ENCODE measurements at places on chromosomes 3 and 15.
A peak's percentile ranks its signal among the peaks of the same experiment; 100 is the strongest.

DNA sequence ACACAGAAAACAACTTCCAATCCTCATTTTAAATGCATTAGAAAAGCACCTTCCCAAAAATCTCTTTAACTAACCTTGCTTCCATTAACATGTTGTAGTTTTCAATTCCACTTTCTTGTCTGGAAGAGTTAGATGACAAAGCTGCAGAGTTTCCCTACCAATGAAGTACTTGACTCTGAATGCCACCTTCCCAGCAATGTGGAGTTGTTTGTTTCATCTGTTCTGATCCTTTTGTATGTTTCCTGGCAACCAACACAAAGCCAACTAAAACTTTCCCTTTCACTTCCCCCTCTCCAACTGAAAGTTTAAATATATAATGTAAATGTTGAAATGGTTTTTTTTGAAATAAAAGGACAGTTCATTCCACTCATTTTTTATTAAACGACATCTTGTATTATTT lies at the start of gene WDR49:
WDR49 (minus strand) TSS at position 183 of the 400 bp plus-strand sequence. CDS start 517 bp downstream, outside the sequence.
- no peak for ATAC-seq

GRCh38 chr15:68022061-68022460 lies 32.1 kb upstream of the PIAS1 start:
- ATAC-seq: no peak

DNA sequence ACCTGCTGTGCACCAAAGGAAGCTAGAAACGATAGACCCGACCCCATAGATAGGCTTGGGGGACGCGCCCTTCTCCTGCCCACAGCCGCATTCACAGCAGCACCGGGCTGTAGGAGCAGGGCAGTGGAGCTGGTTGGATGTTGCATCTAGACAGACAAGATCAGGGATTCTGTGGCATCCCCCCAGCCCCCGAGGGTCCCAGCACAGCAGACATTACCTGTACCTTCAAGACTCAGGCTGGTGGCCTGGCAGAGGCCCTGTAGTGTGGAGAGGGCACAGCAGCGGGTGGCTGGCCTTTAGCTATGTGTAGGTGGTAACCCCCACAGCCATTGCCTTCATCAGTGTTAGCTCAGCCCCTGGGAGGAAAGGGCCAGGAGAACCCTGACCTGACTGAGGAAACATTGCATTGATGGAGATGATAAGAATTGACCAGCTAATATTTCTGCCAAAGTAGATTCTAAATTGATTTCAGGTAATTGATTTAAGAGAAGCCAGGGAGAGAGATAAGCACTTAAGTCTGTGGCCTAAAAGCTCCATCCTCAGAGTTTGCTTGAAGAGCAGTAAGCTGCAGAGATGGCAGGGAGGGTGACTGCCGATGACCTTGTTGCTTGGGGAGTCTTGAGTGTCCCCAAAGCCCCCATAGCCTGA lies 269.4 kb downstream of the TLE3 start:
- no peak for ATAC-seq

GRCh38 chr3:124295362-124295761 lies 303.4 kb upstream of the ROPN1 start:
- ATAC-seq: no peak

DNA sequence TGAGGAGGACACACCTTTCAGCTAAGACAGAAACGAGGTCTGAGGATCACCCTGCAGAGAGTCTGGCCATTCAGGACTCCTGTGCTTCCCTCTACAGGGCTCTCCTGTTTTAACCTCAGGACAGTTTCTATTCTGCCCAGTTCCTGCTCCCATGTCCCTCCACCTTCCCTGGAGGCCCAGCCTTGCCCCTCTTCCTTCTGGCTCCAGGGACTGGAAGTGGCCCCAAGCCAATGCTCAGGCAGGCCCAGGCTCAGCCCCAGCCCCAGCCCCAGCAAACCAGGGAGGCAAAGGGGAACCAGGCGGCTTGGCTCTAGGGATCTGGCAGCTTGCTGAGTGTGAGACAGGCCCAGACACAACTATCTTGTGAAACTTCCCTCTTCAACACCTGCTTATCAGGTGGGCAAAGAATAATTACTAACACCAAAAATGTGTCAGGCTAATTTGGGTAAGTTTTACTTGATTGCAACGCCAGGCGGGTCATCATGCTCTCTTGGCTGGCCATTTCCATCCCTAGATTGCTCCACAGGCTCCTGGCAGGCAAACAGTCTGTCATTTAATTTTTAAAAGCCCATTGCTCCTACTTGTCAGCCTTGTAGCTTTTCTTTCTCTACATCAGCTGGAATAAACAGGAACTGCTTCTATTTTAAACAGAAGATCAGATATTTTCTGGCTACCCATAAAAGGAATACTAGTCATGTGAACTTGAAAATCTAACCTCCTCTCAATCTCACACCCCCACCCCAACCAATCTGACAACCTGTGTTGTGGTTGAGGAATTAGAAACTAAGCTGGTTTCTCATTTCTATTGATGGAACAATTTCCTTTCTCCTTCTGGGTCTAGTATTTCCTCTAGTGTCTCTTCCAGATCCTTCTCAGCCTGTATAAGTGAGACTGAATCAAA lies 33.5 kb downstream of the UPK1B start:
- no peak for ATAC-seq

- no peak for ATAC-seq
Observed at GRCh38 chr3:119774444-119774843, 7.5 kb upstream of the NR1I2 start.

DNA sequence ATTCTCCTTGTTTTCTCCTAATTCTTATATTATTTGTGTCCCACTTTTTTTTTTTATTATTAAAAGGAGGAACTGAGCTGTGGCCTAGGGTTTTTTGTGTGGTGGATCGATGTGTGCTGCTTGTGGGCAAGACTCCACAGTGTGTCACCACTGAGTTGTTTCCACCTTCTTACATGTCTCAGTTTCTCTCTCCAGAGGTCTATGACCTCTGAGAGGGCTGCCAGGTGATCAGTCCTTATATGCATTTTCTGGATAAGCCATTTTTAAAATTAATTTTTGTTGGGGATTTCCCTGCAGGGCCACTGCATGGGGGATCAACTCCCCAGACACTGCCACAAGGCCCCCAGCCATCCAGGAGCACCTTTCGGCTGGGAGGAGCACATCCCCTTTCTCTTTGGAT lies 27.8 kb downstream of the IQCF6 start:
- ATAC-seq: no peak

GRCh38 chr15:60299452-60300047 lies 98.2 kb downstream of the ANXA2 start:
- no peak for ATAC-seq

- ATAC-seq: no peak
Observed at GRCh38 chr3:24522146-24522579, 27.5 kb upstream of the THRB start.

- no peak for ATAC-seq
Observed at GRCh38 chr3:193510154-193510553, 44.5 kb downstream of the ATP13A4 start.

GRCh38 chr3:65778968-65779367 lies 259.8 kb downstream of the MAGI1 start:
- ATAC-seq: no peak

- no peak for ATAC-seq
Observed at GRCh38 chr3:195270079-195270816, 711 bp downstream of the XXYLT1 start.

DNA sequence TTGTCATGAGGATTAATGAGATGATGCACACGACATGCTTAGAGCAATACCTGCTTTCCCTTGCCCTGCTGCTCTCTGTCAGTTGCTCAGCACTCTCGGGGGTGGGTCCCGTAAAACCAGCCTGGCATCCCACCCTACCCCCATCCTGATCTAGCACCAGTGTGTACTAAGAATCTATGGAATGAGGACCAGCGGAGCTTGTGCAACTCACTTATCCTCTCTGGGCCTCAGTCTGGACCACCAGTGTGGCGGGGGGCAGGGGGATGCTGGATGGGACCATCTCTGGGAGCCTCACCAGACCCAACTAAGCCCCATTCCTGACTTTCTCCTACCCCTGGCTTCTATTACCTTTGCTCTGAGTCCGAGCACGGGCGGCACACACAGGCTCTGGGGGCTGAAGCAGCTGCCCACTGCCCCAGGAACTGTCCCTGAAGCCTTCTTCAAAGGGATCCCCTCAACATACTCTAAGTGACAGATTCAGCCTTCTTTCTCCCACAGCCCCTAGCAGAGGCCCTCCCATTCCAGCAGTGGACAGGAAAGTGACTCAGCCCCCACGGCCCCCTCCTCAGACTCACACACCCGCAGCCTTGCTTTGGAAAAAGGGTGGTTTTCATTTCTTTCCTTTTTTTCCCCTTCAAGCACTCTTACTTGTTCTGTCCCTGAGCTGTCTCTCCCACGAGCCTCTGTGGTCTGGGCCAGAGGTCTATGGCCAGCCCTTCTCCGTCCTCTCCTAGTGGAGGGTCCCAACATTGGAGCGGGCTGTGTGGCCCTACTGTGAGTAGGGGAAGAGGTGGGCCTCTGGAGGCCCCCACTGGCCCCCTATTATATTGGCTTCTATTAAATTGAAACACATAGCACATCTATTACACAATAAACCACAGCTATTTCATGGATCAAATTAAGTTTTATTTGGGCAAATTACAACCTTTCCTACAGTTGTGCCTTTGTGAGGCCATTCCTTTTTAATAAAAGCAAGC lies 100.3 kb downstream of the SMAD6 start:
- ATAC-seq: no peak

GRCh38 chr3:18988614-18989229 lies 159.6 kb upstream of the KCNH8 start:
- ATAC-seq: peak; percentile 49

- ATAC-seq: no peak
Observed at GRCh38 chr3:24303057-24303754, 191.4 kb downstream of the THRB start.

All from activated CD4-positive, CD25-positive, alpha-beta regulatory T cell treated with anti-CD3 and anti-CD28 coated beads, Interleukin-2, amount 50 U/mL, for 24 hours (primary cell).